ENCODE measurements at places on chromosomes 2 and 18.

DNA sequence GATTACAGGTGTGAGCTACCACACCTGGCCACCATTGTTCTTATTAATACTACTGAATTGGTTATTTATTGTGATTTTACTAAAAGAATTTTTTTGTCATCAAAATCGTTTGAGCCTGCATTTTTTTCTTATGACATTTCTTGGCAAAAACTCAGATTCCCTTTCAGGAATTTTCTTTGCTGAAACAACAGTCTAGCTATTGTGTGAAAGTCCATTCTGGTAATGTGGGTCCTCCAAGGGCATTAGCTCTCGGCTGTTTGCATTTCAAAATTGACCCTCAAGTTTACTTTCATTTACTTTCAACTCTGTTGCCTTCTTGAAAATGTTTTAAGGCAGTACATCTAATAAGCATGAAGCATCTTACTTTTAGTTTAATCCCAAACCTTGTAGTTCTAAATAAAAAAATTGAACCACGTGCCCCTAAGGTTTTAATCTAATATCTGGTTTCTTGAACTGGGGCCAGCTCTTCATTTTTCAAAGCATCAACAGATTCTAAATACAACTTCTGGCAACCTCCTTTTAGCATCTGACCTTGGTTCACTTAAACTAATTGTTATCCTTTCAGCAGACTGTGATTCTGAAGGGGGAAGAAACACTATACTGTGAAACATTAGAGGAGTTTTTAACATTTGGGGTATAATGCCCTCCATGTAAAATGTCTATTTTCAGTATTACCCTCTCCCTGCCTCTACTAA lies 325.2 kb upstream of the RAB12 start:
- DNase-seq: no peak

DNA sequence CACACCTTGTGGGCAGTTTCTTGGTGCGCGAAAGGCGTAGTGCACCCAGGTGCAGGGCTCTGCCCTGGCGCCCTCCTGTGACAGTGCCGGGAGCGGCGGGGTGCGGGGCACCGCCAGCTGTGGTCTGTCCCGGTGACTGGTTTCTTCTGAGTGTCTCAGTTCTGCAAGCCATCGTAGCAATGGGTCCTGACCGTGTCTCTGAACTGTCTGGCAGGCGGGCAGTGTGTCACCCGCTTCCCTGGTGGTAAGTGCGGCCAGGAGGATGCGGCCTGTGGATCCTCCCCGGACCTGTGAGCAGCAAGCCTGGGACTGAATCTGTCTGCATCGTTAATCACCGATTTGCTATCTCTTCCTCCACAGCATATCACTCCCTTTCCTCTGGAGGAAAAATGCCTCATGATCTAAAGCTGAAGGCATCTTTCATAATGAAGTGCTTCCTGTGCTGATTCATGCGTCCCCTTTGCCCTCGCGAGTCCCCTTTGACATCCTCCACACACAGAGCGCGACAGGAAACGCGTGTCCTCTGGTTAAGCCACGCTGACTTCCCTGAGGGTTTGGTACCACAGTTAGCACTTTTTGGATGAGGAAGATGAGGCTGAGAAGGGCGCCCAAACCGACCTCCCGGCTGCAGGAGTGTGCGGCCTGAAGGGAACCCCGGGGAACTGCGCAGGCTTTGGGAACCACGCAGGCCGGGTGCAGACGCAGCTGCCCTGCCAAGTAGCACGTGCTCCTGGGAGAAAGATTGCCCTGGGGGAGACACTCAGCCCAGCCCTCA lies 416.0 kb upstream of the HS6ST1 start:
- DNase-seq: no peak

- no peak for DNase-seq
Measured at GRCh38 chr2:239917125-239917956, 107.8 kb downstream of the NDUFA10 start.

- DNase-seq: no peak
Measured at GRCh38 chr2:241659150-241659739, 21.8 kb downstream of the ATG4B start.

DNA sequence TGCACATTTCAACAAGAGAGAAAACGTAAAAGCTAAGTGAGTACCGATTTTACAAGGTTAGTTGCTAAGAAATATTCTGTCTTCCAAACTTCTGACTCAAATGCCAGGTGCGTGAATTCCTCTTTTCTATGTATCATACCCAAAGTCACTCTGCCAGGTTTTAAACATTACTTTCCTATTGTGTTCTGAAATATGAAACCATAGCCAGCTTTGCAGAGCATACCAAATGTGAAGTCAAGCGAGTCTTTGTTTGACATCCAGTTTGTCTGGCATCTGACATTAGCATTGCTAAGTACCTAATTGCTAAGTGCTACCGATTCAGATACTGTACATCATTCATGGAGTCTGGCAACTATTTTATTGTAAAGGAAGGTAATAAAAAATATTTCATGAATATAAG lies 321.9 kb upstream of the GALNT5 start:
- no peak for DNase-seq
